Activated CD8-positive, alpha-beta memory T cell treated with anti-CD3 and anti-CD28 coated beads, Interleukin-2, amount 10 ng/mL, durations not matched to agents 7 days and 5 days (primary cell): ENCODE measurements at places on chromosomes 12 and 14. TPM values are rescaled to one million over a fixed set of nuclear protein-coding genes. Genes with fewer than 3 reads are reported as not detected.

Gene INSM2
- total RNA-seq, result not detected

Gene LALBA
- not detected for total RNA-seq

Gene FBLN5
- 0.23 TPM for total RNA-seq

Gene RHOJ
- not detected for total RNA-seq

Gene LRRIQ1
- not detected for total RNA-seq

Gene COX6A1
- 408 TPM for total RNA-seq

Gene GPRC5D
- total RNA-seq, result not detected

Gene SLC5A8
- not detected for total RNA-seq

Gene SLC38A4
- total RNA-seq, result not detected

Gene FOXN3
- 85.6 TPM for total RNA-seq

Gene RPL10L
- total RNA-seq, result not detected

Gene PMCH
- 9.6 TPM for total RNA-seq

Gene RNASE4
- total RNA-seq, result 2.1 TPM

Gene NPFF
- not detected for total RNA-seq

Gene LTB4R2
- 18.8 TPM for total RNA-seq

Gene IAPP
- not detected for total RNA-seq

Gene DIO3
- total RNA-seq, result not detected

Gene HOXC4
- 1.5 TPM for total RNA-seq

Gene EPYC
- not detected for total RNA-seq

Gene NOVA1
- not detected for total RNA-seq

Gene AKT1
- total RNA-seq, result 178 TPM

Gene TAS2R46
- 0.73 TPM for total RNA-seq

Gene DBX2
- not detected for total RNA-seq

Gene CHPT1
- 14.3 TPM for total RNA-seq

Gene POTEG
- total RNA-seq, result not detected

Gene MTRFR
- total RNA-seq, result 29.5 TPM

Gene PRB2
- total RNA-seq, result not detected

Gene KIF26A
- total RNA-seq, result 1.1 TPM

Gene BICDL1
- 59.8 TPM for total RNA-seq

Gene ACOT6
- not detected for total RNA-seq
